ENCODE measurements at places on chromosomes 12 and 14.

GRCh38 chr12:122978507-122978955 lies 1.9 kb upstream of the ARL6IP4 start:
- DNase-seq, result no peak

DNA sequence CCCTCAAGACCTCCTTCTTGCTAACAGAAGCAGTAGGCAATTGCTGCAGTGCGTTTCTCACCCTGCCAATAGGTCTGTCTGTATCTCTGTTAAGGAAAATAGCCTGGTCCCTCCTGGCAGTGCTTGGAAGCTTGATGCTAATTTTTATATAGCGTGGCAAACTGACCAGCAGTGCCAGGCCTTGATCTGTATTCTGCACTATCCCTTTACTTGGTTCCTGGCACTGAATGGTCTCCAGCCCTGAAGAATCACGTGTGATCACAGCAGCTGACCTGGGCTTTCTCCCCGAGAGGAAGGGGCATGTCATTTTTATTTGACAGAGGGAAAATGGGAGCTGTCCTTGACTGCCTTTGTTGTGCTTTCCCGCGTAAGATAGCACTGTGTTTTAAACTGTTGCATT lies 48.7 kb upstream of the TRAF3 start:
- no peak for DNase-seq

GRCh38 chr12:89993632-89994031 lies 285.0 kb upstream of the ATP2B1 start:
- DNase-seq, result no peak

- DNase-seq, result no peak
Measured at GRCh38 chr12:94872971-94873733, 130.3 kb downstream of the NDUFA12 start.

- DNase-seq, result no peak
Measured at GRCh38 chr12:127223731-127224130, 1043.2 kb upstream of the TMEM132C start.

GRCh38 chr12:3333991-3334391 lies 157.0 kb upstream of the PRMT8 start:
- DNase-seq, result no peak

GRCh38 chr12:6469609-6470374 lies 685 bp downstream of the VAMP1 start:
- no peak for DNase-seq

- no peak for DNase-seq
Measured at GRCh38 chr12:53523131-53523530, 15.8 kb upstream of the NPFF start.

All from KG1 (cell line).